ENCODE measurements at places on chromosomes 11 and 22.

- DNase-seq: no peak
Observed at GRCh38 chr22:27990879-27991278, 71.8 kb upstream of the PITPNB start.

DNA sequence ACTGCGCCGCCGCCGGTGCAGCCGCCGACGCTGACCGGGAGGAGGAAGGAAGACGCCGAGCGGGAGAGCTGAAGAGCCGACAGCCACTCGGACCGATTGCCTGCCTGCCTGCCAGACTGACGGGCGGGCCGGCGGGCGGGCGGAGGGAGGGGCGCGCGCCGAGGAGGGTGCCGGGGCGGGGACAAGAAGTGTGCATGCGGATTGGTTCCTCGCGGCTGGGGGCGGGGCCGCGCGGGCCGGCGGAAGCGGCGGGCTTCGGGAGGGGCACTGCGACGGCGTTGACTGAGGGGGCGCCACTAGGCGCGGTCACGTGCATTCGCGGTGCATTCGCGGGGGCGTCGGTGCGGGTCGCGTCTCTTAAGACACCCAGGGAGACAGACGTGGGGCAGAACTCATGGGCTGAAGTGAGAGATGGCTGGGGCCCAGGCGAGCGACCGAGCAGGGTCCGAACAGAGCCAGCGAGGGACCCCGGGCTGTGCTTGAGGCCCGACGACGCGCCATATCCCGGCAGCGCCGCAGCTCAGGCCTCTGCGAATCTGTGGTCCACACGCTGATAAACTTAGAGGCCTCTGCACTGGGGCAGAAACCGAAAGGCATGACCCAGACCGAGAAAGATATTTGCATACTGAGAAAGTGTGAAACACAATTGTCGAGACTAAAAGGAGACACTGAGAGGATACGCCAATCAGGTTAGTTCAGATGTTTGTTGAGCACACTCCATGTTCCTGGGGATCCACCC lies at the start of gene MAPK1:
Gene MAPK1, minus strand, starts transcription at position 118 of the 739 bp plus-strand sequence. CDS start 205 bp downstream, outside the sequence.
- peak; percentile 47 for DNase-seq

DNA sequence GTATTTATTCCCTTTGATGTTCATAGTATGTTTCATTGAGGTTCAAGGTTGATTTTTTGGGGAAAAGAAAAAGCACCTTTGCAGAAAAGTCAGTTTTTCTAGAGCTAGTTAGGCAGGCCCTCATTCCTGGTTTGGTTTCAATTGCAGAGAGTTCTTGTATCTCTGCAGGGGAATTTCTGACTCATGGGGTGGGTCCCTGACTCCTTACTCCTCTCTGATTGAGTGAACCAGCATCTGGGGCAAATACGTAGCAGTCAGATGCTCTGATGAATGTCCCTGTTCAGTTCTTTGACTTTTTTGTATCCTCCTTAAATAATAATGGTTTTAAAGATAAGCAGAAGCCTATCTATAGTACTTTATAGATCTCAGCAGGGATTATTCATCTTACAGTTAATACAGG lies 7.7 kb upstream of the NCR3LG1 start:
- no peak for DNase-seq

GRCh38 chr11:72008728-72009127 lies 10.0 kb downstream of the IL18BP start:
- DNase-seq: no peak

GRCh38 chr11:26573896-26574295 lies 1.8 kb upstream of the MUC15 start:
- no peak for DNase-seq

DNA sequence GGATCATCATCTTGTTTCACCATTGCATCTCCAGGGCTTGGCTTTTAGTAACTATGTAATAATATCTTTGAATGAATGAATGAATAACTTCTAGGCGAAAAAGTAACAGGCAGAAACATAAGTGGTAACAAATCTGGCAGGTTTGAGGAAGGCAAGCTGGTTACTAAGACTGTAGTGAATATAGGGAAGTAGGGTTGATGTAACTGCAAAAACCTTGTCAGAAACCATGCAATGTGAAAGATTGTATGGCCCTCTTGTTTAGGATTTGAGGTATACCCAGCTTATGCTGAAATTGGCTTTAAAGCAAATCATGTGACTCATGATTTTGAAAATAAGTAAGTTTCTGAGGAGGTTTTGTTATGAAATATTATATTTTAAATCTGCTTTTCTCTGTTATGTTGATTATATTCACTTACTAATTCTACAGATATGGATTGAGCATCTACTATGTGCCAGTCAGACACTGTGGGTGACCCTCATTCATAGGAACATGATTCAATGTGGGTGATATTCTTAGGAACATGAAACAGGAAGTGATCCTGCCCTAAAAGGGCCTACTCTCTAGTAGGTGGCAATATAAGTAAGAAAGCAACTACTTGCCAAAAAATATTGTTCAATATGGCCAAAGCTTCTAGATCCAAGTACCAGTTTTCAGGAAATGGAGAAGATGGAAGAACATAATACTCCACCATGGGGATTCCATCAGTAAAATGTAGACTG lies 115.5 kb upstream of the CCDC90B start:
- DNase-seq: no peak

DNA sequence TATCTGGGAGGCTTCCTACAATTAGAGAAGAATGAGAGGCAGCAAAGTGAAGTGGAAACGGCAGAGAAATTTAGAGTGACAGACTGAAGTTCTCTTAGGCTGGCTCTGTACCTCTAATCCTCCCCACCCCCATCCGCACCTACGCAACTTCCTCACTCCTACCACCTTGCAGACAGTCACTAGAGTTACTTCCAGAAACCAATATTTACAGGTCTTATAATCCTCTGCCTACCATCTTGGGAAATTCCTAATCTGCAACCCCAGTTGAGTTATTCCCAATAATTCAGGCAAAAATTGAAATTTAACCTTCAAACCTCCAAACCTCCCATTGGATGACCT lies 71.7 kb downstream of the PAK1 start:
- peak; percentile 33 for DNase-seq

DNA sequence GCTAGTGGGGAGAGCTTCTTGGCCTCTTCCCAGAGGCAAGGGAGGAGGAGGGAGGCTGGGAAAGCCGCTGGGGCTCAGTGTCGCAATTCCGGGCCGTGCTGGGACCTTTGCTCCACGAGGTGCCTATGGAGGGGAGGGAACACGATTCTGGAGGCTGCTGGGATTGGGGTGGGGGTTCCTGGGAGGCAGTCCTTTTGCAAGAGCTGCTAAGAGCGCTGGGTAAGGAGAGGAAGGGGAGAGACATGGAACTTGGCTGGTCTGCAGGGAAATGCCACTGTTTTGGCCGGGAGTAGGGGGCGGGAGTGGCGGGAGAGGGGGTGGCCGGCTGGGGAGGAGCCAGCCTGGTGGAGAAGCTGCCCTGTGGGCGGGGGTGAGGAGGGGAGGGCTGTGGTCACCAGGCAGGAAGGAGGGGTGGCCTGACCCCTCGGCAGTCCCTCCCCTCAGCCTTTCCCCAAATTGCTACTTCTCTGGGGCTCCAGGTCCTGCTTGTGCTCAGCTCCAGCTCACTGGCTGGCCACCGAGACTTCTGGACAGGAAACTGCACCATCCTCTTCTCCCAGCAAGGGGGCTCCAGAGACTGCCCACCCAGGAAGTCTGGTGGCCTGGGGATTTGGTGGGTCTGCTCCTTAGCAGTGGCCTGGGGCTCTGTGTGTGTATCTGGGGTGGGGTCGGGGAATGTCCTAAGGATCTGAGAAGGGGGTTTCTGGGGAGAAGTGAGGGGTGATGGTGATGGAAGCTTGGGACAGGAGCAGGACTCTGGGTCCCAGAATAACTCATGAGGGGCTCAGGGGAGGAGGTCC lies at the start of gene NR1H3:
Gene NR1H3, plus strand, starts transcription at position 480 of the 800 bp plus-strand sequence. CDS start 1,221 bp downstream, outside the sequence.
- DNase-seq: no peak

- DNase-seq: no peak
Observed at GRCh38 chr22:21981874-21982273, 713 bp downstream of the TOP3B start.

GRCh38 chr11:117002639-117003299 lies 95.5 kb downstream of the SIK3 start:
- DNase-seq: no peak

DNA sequence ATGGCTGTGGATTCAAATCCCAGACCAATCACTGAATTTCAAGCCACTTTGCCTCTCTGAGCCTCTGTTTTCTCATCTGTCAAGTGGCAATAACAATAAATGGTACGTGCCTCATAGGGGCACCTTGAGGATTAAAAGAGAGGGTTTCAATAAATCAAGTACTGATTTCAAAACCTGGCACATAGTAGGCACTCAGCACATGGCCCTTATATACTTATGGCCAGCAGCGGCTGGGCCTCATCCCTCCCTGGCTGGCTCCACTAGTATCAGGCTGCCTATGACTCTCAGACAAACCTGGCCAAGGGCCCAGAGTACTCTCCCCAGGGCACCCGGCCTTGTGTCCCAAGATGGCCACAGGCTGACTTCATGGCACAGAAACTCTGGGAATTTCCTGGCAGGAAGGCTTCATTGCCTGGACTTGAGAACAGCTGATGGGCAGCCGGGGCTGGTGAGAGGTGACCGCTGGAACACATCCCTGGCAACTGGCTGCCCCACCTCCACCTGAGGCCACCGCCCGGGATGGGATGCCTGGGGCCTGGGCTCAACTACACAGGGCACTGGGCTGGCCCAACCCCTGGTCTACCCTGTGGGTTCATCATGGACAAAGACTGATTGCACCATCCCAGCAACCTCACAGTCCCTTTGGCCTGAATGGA lies 3.4 kb downstream of the FADS3 start:
- DNase-seq: no peak

DNA sequence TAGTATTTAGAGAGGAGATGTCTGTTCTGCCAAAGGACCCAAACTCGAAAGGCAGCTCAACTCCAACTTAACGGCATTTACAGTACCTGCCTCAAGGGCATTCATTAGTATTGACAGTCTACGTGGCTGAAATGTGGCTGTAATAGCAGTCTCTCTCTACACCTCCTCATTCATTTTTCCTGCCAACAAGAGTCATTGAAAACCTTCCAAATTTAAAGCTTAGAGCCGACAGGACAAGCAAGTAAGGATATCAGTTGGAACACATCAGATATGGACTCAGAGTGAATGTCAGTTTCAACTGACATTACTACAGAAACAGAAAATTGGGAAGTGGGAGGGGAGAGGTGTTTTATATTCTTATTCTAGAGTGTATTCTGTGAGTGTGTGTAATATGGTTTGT lies 253.1 kb downstream of the CADM1 start:
- no peak for DNase-seq

- no peak for DNase-seq
Observed at GRCh38 chr22:41001722-41002122, 50.5 kb downstream of the RBX1 start.

DNA sequence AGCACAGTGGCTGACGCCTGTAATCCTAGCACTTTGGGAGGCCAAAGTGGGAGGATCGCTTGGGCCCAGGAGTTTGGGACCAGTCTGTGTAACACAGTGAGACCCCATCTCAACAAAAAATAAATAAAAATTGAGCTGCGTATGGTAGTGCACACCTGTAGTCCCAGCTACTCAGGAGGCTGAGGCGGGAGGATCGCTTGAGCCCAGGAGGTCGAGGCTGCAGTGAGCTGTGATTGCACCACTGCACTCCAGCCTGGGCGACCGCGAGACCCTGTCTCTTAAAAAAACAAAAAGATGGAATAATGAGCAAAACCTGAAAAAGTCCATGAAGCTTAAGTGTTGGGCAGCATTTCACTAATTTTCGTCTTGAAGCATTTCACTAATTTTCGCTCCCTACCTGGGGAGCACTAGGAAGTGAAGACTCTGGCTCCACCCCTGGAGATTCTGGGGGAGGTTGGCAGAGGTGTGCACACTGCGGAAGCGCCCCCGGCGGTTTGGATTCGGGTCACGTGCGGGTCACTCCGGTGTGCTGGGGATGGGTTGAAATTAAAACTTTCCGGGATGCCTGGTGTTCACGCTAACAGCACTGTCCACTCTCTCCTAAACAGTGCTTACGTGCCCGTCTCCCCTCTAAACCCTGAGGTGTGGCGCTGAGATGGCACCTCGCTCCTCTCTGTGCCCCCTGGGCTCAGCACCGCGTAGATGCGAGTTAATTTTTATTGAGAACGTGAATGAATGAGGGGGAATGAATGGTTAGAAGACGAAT lies 906 bp upstream of the NAA40 start:
- DNase-seq: no peak

- DNase-seq: no peak
Observed at GRCh38 chr11:60830478-60831142, 11.3 kb upstream of the CCDC86 start.

DNA sequence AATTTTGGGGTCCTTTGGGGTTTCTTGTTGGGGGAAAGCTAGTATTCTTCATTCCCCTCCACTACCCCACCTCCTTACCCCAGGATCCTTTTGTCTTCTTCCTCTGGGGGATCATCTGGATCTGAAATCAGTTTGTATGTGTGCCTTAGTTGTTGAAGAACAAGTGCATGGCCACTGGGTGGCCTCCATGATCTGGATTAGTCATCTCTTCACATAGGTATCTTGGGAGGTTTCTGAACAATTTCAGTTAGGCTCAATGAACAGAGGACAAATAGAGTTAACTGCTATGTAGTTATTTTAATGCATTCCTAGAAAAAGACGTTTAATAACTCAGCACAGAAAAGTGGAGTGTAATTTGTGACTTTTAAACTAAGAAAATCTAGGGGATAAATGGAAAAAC lies 7.1 kb upstream of the VWA5A start:
- DNase-seq: no peak

GRCh38 chr11:85737738-85738137 lies 51.7 kb upstream of the CCDC89 start:
- DNase-seq: no peak

- DNase-seq: no peak
Observed at GRCh38 chr11:116162886-116163230, 609.9 kb downstream of the BUD13 start.

DNA sequence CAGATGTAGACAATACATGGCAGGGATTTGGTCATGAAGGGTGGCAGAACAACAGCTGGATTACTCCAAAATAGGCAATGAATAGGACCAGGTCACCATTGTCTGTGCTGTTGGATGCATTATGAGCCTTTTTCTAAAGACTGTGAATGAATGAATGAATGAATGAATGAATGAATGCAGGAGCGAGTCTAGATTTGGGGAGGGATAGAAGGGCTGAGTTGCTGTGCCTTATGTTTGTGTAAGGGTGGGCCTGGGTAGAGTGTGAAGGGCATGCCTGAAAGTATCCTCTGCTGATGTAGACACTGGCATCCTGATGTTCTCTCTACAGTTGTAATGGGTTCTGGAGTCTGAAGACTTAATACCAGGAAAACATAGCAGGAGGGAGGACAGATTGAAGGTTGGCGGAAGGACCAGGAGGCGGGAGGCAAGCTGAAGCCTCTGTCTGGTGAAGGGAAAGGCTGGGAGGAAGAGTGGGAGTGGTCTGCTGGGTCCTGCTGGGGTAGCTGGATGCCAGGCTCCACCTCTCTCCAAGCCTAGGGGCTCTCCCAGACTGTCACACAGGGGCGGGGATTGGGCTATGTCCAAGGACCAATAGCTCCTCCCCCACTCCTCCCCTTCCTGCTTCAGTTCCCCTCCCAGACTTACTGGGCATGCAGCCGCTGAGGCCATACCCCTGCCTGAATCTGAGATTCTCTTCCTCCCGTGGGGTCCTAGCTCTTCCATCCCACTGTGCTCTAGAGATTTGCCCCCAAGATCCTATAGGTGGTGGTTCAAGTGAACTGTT lies 4.8 kb downstream of the TRIM3 start:
- DNase-seq: no peak

GRCh38 chr11:63574856-63575602 lies 11.8 kb upstream of the PLAAT2 start:
- no peak for DNase-seq

- no peak for DNase-seq
Observed at GRCh38 chr11:60111793-60112192, 23.3 kb downstream of the MS4A2 start.

- DNase-seq: no peak
Observed at GRCh38 chr11:30365793-30366517, 43.1 kb downstream of the ARL14EP start.

GRCh38 chr11:95684701-95685100 lies 104.9 kb downstream of the FAM76B start:
- DNase-seq: no peak

All from NCI-H524 treated with DMSO at 0.1 percent for 48 hours (cell line).